ENCODE measurements at places on chromosomes 13 and 19.

DNA sequence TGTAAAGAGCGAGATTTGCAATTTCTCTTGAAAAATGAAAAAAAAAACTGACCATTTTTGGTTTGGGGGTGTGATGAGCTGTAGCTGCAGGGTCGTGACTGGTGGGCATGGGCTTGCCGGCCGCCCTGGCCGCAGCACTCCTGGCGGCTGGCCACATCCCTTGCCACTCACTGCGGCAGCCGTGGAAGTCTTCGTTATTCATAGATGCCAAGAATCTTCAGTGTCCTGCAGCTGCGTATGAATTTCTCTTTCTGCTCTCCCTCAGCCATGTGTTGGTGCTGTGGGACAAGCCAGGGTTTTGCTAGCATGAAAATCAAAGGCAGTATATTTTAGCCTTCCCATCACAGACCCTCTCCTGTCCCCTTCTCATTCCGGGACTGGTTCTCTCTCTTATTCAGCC, 151.7 kb upstream of the TSHZ3 start:
- no peak for DNase-seq

DNA sequence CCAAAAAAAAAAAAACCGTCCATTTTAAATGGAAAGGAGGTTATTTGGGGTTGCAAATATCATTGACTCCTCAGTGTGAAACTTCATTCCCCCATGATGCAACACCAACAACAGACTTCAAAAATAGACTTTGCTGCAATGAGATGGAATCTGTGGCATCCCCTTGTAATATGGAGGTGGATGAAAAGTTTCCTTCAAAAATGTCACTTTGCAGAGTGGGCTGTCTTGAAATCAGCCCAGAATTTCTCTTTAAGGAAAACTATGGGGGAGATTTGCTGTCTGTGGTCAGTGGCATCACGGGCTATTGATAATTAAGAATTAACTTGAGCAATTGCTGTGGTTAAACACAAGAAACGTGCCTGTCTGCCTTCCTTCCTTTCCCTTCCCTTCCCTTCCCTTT, 1.5 kb downstream of the GPR18 start:
- peak; percentile 86 for DNase-seq

GRCh38 chr19:43957891-43958290, 6.9 kb downstream of the ZNF221 start:
- DNase-seq: peak; percentile 69

- peak; percentile 82 for DNase-seq
Measured at GRCh38 chr19:12757544-12758274, 6.1 kb downstream of the BEST2 start.

GRCh38 chr19:3471954-3472655, 8.2 kb downstream of the SMIM24 start:
- DNase-seq: peak; percentile 48

GRCh38 chr13:23865026-23865425, 24.2 kb downstream of the MIPEP start:
- DNase-seq: no peak

- DNase-seq: no peak
Measured at GRCh38 chr13:51785712-51786424, 18.1 kb downstream of the DHRS12 start.

DNA sequence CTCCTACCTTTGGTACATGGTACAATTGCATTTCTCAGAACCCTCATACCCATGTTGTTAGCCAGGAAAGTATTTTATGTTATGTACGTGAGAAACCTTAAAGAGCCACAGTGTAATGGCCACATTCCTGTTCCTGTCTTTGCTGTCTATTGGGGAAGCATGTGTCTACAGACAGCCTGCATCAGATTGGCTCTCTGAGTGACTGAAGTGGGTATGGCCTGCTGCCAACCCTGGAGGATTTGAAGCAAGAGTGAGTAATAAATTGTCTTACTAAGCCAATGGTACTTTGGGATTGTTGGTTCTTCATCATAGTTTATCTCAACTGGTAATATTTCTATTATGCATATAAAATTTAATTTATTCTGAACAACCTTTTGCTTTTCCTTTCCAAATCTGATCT, 574.1 kb downstream of the LMO7 start:
- DNase-seq: no peak

GRCh38 chr19:13428352-13428751, 77.9 kb downstream of the CACNA1A start:
- DNase-seq: peak; percentile 19

- no peak for DNase-seq
Measured at GRCh38 chr19:14474827-14475226, 327 bp downstream of the PTGER1 start.

DNA sequence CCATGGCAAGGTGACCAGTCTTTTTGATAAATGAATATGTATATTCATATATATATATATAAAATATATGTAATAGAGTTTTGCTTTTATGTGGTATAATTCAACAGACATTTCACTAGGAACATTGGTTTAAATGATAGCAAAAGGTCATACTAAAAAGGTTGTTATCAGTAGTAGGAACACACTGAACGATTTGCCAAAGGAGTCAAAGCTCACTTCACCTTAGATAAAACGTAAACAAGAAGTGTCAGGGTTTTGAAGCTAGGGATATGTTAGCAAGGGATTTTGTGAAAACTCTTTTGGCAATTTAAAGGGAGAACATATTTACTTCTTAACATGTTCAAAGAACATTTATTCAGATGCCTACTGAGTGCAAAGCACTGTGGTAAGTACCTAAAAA, 8.0 kb upstream of the HS6ST3 start:
- no peak for DNase-seq
